AG09309 (cell line): ENCODE measurements at places on chromosomes 1 and 21.
A peak's percentile ranks its signal among the peaks of the same experiment; 100 is the strongest.

GRCh38 chr1:113138778-113139177 is 65.8 kb downstream of the LRIG2 start:
- DNase-seq = no peak

- no peak for DNase-seq
Measured at GRCh38 chr1:65267683-65268082, 41.7 kb upstream of the DNAJC6 start.

GRCh38 chr21:44846224-44846484 is 27.3 kb downstream of the PTTG1IP start:
- DNase-seq = no peak

DNA sequence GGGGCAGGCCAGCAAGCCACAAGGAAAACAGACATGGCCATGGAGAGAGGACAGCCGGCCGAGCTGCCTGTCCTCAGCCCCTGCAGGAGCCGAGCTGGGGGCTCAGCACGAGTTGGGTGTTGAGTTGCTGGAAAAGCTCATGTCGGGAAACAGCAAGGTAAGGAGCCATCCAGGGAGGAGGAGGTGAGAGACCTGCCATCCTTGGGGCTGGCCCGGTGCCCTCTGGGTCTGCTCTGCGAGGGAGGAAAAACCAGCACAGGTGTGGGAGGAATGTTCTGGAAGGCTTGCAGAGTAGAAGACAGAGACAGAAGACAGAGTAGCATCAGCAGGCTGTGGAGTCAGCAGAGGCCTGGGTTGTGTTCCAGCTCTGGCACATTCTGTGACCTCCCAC is 548.8 kb downstream of the PTPRU start:
- DNase-seq = no peak

GRCh38 chr1:197916500-197916983 is 630 bp upstream of the LHX9 start:
- DNase-seq = no peak

- peak; percentile 1 for DNase-seq
Measured at GRCh38 chr1:152112101-152112884, 3.0 kb downstream of the TCHH start.

DNA sequence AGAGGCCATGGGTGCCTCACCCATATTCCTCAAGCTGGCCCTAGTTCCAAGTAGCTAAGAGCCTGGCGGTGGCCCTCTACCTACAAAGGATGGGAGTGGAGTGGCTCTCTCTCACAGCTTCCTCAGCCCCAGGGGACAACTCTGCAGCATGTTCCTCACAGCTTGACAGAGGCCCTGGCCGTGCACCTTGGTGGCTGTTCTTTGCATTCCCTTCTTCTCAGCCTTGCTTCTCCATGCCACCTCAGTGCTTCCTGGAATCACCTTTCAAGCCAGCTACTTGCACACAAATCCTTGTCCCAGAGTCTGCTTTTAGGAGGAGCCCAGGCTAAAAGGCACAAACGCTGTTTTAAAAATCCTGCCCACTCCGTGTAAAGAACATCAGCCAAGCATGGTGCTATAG is 69.0 kb upstream of the DIRAS3 start:
- no peak for DNase-seq

DNA sequence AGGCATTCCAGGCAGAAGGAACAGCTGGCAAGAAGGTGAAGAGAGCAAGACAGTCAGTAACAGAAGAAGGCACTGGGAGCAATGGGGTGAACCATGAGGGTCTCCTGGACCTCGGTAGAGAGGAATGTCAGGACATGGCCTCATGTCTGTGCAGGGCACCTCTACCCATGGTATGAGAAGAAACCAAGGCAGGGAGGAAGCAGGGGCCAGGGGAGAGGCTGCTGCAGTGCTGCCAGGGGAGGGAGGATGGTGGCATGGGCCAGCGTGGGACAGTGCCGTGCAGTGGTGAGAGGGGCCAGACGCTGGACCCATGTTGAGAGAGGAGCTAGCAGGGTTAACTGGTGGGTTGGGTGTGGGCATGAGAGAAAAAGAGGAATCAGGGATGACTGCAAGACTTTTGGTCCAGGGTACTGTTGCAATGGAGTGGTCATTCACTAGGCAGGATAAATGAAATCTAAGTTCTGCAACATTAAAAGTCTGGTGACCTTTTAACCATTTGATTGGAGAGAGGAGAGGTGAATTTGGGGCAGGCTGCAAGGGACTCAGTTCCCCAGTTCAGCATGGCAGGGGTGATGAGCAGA is 577.6 kb downstream of the MATN1 start:
- no peak for DNase-seq

- DNase-seq = no peak
Measured at GRCh38 chr21:46022551-46023525, 41.3 kb downstream of the COL6A1 start.

DNA sequence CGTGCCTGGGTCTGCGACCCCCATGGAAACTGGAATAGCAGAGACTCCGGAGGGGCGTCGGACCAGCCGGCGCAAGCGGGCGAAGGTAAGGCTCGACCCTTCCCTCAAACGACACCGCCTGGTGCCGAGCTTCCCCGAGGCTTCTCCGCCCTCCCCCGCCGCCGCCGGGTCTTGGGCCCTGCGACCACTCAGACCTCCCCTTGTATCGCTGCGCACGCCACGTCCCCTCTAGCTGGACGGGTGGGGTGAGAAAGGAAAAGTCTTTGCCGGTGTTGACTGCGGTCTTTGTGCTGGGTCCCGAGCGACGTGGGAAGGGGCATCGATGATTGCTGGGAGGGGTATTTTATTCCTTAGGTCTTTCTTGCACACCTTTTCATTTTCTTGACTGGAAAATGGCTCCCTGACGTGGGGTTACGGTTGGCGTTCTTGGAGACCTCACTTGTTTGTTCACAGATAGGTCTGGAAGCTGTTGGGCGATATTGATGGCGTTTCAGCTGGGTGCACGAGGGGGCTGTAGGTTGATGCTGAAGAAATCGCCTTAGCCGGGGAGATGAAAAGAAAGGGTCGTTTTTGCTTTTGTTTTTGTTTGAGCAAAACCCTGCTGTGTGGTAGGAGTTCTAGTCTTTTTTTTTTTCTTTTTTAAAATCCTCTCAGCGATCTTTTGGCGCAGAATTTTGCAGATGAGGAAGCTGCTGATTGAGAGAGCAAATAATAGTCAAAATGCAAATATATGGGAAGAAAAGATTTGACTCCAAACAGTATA is 776 bp downstream of the KDM1A start:
- no peak for DNase-seq

GRCh38 chr1:18736958-18737357 is 106.3 kb downstream of the PAX7 start:
- no peak for DNase-seq

DNA sequence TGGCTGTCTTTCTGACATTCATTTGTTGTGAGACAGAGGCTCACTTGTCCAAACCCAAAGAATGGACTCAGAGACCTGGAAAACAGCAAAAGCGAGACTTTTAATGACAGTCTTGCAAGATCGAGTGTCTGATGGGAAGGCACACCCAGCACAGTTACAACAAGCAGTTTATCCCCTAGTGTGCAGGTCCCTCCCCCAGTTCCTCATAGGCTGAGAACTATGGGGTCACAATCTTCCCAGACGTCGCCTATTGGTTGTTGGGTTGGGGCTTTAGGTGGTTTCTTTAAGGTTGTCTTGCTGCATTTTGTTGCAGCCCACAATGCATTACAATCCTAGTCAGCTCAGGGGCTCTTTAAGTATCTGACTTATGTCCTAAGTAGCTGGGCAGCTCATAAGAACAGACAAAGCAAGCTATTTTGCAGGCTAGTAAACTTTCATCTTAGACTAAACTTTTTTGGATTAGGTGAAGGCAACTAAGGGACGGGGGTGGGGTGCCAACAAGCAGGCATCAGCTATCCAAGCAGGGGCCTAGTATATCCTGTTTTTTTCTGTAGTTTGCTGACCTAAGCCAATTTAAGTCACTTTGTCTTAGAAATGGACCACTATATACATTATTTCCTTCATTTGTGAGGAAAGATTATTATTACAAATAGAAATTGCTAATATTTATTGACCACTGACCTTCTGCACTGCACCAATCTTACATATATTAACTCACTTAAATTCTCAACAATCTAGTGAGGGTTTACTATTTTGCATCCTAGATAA is 151.8 kb downstream of the SETD4 start:
- DNase-seq = no peak

- peak; percentile 31 for DNase-seq
Measured at GRCh38 chr21:25385911-25386474, 221.3 kb downstream of the MRPL39 start.

- peak; percentile 29 for DNase-seq
Measured at GRCh38 chr1:245537992-245538391, 383.2 kb downstream of the KIF26B start.

DNA sequence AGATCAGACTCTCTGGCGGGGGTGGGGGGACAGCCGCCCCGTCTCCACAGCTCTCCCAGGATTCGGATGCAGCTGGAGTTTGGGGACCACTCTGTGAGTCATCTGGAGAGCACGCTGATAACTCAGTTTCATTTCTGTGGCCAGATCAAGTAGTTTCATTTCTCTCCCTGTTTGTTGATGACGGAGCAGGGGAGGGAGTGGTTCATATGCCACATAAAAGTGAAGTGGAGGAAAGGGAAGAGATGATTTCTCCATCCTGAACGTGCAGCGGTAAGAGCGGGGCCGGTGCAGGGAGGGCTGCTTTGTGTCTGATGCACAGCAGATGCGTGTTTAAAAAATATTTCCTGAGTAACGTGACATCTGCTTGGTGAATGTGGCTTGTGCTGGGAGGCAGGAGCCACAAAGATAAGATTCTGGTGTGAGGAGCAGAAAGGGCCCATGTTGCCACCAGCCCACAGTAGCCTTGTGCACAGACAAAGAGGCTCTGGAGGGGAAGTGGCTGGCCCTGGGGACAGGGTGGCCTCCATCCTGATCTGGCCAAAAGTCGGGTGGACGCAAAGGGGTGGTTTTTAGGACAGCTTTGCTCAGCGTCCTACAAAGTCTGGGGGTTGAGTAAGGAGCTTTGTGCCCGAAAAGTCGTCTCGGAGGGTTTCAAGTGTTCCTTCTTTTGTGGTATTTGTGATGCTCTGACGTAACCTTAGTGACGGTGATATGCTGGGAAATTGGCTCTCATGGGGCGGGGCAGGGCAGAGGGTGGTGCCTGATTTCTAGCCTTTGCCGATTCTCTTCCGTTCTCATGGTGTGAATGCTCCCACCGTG is at the start of gene MX2:
Gene MX2, plus strand, starts transcription at position 242 of the 819 bp plus-strand sequence. CDS start 14,880 bp downstream, outside the sequence.
- peak; percentile 79 for DNase-seq

GRCh38 chr1:9689971-9690381 is 38.4 kb downstream of the PIK3CD start:
- no peak for DNase-seq
